ENCODE measurements at places on chromosomes 7 and 10.

DNA sequence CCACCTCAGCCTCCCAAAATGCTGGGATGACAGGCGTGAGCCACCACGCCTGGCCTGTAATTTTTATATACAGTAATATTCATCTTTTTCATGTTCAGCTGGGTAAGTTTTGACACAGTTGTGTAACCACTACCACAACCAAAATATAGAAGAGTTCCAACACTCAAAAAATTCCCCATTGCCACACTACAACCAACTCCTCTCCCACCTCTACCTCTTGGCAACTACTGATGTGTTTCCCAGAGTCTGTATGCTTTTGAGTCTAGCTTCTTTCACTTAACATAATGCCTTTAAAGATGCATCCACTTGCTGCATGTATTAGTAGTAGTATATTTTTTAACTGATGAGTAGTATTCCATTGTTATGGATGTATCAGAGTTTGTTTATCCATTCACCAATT is 90.7 kb downstream of the SRPK2 start:
- no peak for DNase-seq

- DNase-seq: no peak
These were observed 53.8 kb downstream of the SGCE start for GRCh38 chr7:94602181-94602580.

DNA sequence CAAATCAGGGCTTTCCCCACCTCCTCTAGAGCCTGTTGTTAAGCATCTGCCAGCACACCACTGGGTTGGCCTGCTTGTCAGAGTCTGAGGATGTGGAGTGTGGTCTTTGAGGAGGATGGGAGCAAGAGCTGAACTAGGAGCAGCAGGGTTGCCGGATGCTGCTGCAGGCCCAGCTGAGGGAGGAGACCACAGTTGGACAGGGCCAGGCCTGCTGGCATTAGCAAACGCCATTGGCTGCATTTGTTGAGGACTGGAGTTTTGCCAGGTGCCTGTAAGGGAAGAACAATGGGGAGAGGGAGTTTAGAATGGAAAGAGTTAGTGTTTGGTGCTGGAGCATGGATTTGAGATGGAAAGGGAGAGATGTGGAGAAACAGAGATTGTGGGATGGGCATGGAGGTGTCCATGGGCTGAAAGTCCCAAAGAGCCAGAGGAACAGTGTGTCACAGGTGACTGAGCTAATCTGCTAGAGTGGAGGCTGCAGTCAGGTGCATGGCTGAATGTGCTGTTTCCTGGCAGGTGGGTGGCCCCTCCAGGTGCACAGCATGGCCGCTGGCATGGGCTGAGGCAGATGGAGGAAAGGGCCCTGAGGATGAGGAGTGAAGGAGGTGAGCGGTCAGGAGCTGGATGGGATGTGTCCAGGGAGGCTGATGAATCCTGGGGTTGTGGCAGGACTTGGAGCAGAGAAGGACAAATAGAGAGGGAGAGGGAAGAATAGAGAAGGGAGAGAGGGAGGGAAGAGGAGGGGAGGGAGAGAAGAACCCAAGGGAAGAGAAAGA is 40.7 kb downstream of the LEP start:
- DNase-seq: no peak

DNA sequence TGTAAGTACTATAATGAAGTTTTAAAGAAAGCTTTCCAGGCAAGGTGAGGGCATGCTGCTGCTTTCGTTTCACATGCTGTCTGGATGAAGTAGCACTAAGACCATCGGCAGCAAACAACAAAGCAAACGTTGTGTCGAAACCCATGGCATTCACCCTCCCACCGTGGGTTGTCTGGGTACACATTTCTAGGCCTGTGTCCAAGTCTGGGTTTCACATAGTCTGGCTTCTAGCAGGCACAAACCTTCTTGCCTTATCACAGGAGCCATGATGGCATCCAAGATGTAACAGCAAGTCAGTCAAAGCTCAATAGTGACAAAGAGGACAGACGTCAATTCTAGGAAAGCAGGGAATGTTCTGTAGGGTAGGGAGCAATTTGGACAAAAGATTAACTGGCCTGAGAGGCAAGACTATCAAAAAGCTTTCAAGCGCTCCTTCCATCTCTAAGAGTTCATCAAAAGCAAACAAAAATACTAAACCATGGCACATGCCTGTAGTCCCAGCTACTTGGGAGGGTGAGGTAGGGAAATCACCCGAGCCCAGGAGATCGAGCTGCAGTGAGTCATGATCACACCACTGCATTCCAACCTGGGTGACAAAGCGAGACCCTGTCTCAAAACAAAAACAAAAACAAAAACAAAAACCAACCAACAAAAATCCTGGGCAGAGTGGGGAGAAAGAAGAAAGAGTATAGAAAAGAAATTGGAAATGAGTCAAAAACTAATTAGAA is 42.7 kb downstream of the PAXIP1 start:
- no peak for DNase-seq

DNA sequence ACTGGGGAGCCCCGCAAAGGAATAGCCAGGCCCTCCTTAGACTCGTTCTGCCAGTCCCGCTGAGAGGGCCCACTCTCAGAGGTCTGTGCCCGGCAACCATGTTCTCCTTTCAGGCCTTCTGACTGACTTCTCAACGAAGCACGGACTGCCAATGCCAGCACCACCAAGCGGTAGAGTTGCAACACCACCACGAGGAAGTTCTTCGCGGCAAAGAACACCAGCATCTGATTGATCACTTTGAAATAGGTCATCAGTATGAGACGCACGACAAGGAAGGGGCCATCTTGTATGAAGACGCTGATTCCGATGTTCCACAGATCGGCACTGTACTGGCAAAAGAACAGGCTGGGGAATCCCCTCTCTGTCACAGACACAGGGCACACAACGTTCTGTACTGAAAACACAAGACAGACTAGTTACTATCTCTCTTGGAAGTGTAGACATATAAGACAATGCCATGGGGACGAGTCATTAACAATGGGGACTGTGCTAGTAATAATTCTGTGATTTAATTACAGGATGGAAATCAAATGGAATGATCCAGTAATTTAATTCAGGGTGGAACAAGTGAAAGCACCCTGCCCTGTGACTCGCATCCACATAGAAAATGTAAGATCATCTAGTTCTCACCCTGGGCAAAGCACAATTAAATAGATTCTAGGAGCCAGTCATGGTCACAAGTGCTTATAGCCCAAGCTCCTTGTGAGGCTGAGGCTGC is 42.7 kb downstream of the TMEM26 start:
- DNase-seq: no peak

- no peak for DNase-seq
These were observed 71.4 kb downstream of the SGMS1 start for GRCh38 chr10:50552308-50552707.

DNA sequence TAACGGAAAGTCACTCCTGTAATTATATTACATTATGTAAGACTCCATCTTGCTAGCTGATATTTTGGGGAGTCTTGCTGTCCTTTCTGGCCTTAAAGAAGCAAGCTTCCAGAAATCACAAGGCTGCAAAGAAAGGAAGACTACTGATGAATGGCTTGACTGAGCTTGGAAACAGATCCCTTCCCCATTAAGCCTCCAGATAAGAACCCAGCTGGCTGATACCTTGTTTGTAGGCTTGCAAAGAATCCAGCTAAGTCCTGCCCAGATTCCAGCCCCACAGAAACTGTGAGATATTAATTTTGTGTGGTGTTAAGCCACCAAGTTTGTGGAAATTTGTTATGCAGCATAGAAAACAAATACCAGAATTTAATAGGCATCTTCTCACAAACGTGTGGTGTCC is 49.9 kb upstream of the TMEM106B start:
- no peak for DNase-seq

DNA sequence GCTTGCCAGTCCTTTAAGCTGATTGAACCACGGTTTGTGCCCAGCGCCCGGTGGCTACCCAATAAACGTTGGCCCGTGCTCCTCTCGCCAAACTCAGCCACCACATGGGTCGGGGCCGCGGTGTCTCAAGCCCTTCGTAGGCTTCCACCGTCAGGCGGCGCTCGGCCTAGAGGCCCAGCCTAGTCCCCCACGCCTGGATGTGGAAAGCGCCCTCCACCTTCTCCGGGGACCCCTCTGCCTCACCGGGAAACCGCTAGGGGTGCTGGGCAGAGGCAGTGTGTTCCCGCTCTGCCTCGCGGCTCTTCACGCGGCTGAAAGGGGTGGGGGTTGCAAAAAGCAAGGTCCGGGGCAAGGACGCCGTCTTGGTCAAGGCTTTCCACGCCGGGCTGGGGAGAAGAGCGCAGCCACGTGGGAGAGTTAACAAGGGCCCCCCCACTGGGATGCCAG is 29.8 kb downstream of the LEP start:
- DNase-seq: no peak

DNA sequence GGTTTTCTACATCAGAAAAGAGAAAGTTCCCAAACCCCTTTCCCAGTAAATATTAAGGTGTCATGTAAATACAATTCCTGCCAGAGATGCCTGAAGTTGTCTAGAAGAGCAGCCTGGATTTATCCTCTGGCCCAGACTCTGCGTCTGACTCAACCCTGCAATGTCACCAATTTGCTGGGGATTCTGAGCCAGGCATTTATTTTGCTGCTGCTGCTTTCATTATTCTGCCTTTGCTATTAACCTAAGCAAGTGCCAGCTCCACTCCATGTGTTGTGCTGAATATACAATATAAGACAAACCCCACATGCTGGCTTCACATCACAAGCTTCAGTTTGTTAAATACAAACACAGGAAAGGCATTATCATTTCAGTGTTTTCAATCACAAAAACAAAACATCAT is 59.1 kb downstream of the ELAPOR2 start:
- no peak for DNase-seq

GRCh38 chr10:3781468-3782145 is 3.4 kb downstream of the KLF6 start:
- DNase-seq: no peak

DNA sequence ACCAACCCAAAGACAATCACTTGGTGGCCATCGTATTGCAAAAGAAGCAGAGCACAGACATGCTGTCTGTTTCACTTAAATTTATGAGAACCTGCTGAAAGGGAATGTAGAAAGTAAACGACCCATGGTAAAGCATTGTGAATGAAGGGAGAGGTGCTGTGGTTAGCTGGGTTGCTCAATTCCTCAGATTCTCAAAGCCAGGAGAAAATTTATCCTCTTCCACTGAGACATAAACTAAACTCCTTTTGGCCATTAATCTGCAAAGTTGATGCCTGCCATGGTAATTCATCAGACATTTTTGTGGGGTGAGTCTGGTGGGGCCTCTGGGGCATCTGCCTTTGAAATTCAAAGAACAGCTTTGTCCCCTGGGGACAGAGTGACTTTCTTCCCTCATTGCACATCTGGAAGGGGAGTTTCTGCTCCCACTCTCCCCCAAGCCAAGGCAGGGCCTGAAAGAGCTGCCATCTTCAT is 951.0 kb downstream of the LRMDA start:
- DNase-seq: no peak

All from HAP-1 (cell line).